ENCODE measurements at places on chromosomes 13 and 19.

GRCh38 chr19:33177417-33177979 lies 16.6 kb upstream of the LRP3 start:
- DNase-seq = peak; percentile 62

DNA sequence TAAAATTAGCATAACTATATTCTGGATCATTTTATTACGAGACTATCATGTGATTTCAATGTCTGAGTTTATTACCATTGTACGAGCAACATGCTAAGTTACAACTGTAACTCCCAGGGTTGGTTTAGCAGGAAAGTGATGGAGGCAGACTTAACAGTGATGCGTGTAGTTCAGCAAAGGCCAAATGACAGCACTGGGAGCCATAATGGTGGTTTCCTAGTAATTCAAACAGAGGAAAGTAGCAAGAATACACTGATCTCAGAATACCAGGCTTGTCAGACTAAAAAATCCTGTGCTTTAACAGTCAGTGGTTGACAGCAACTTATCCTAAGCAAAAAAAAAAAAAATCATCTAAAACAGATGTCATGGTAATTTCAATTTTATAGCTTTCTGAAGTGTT lies 229.6 kb downstream of the KLF12 start:
- no peak for DNase-seq

GRCh38 chr13:35475212-35475959 lies 1.1 kb downstream of the MAB21L1 start:
- DNase-seq = no peak

- DNase-seq = peak; percentile 66
Measured at GRCh38 chr19:41195675-41196497, 2.9 kb downstream of the CYP2S1 start.

DNA sequence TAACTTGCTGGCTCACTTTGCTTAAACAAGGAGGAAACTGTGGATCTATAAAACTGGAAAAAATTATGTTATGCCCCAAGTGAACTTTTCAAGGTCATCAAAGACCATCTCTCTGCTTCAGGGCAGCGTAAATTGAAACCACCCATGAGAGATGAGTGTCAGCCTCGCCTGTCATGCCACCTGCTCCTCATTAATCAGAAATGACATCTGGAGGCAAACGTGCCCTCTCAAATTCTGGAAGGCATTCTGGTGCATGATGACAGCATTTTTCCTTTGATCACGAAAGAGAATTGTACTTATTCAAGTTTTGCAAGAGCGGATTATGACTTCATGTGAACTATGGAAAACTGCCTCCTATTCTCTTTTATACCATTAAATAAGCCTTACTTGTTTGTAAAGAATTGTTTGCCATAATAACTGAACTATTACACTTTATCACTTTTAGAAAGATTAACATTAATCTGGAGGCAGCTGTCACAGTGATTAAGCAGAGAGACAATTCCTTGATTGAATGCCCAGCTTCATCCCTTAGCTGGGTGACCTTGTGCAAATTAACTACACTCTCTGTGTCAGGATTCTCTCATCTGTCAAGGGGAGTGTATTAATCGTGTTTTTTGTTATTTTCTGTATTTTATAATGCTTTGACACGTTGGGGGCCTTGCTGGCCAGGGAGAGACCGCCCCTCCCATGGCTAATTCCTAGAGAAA lies 17.0 kb upstream of the SACS start:
- no peak for DNase-seq

GRCh38 chr19:1248786-1249297 lies 459 bp downstream of the MIDN start:
- peak; percentile 70 for DNase-seq

DNA sequence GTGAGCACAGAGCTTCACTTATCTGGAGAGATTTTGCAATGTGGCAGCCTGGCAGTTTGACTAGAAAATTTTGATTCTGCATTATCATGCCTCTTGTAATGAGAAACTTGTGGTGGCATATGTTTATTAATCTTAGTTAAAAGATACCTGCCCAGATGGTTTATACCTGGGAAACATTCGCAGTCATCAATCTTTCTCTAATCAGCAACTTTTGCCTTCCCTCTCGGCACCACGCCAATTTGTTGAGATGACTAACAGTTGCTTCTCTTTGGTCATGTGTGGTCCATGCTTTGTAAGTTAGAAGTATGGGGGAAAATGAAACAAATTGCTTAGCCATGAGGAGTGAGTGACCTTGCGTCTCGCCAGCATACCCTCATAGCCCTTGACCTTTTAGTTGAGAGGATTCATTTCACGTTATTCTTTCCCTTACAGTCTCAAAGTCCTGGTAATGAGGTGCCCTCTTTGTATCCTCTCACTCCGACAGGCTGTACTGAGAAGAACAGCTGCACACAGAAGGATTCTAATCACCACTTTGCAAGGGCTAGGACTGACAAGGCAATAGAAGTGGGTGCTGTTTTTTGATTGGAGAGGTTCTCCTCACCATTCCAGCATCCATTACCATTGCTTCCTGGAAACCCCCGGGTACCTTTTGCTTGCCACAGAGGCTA lies 201.4 kb downstream of the OXGR1 start:
- no peak for DNase-seq

DNA sequence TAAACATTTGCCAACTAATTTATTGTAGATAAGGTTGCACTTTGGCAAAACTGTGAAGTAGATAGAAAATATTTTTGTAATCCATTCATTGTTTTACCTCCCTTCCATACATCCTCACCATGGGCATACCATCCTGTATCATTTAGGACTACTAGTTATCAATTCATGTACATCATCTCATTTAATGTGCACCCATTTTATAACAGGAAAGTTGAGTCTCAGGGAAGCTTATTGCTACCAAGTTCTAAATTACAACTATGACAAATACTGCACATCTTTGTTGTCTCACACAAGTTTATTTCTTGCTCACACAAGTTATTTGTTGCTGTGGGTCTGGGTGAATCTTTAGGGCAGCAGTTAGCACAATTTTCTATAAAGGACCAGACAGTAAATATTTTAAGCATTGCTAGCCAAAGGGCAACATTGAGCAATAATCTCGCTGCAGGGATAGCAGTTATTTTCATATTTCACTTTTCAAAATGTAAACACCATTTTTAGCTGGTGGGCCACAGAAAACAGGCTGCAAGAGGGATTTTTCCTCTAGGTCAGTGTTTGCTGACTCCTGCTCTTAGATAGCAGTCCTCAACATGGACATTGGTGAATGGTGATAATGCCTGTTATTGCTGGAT lies 276.5 kb downstream of the GPC6 start:
- no peak for DNase-seq

DNA sequence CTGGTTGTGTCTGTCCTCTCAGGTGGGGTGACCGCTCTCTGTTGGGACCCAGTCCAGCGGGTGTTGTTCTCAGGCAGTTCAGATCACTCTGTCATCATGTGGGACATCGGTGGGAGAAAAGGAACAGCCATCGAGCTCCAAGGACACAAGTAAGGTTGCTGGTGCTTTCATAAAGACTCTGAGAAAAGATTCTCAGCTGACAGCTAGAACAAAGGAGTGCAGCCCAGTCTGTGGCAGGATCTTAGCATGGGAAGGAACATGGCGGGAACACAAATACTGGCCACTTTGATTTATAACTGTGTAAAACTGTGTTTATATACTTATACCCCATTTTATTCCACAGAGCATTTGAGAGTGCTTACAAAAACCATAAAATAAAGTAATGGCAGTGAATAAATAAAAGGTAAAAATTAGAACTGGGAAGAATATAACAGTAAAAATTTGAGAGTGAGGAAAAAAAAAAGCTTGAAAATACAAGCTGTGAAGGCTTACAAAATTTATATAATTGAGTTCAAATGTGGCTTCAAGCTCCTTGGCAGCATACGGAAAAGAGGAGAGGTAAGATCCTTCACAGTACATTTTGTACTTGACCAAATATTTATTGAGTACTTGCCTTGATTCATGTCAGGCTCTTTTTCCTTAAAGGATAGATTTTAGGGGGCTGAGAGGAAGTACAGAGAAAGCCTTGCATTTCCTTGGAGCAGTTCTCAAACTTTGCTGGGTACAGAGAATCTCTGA lies 64.8 kb downstream of the DHRS12 start:
- no peak for DNase-seq

GRCh38 chr19:18606281-18607225 lies at the start of gene CRLF1:
CRLF1 (minus strand) TSS chr19:18606799; CDS start chr19:18606656, 143 bp downstream.
- no peak for DNase-seq

- DNase-seq = no peak
Measured at GRCh38 chr13:76684336-76684735, 201.9 kb downstream of the KCTD12 start.

DNA sequence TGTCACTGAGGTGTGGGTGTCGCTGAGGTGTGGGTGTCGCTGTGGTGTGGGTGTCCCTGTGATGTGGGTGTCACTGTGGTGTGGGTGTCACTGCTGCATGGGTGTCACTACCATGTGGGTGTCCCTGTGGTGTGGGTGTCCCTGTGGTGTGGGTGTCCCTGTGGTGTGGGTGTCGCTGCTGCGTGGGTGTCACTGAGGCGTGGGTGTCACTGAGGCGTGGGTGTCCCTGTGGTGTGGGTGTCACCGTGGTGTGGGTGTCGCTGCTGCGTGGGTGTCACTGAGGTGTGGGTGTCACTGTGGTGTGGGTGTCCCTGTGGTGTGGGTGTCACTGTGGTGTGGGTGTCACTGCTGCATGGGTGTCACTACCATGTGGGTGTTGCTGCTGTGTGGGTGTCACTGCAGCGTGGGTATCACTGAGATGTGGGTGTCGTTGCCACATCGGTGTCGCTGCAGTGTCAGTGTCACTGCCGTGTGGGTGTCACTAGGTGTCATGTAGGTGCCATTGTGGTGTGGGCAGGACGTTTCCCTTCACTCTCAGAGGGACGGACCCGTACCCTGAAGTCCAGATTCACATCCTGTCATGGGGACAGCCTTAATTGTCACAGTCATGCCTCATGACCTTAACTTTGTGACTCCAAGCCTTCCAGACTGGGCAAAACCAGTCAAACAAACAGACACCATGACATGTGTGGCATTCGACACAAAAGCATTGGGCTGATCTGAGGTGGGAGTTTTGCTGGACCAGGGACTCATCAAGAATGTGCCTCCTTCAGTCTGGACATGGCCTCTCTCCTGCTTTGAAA lies 12.7 kb upstream of the GAS6 start:
- no peak for DNase-seq

DNA sequence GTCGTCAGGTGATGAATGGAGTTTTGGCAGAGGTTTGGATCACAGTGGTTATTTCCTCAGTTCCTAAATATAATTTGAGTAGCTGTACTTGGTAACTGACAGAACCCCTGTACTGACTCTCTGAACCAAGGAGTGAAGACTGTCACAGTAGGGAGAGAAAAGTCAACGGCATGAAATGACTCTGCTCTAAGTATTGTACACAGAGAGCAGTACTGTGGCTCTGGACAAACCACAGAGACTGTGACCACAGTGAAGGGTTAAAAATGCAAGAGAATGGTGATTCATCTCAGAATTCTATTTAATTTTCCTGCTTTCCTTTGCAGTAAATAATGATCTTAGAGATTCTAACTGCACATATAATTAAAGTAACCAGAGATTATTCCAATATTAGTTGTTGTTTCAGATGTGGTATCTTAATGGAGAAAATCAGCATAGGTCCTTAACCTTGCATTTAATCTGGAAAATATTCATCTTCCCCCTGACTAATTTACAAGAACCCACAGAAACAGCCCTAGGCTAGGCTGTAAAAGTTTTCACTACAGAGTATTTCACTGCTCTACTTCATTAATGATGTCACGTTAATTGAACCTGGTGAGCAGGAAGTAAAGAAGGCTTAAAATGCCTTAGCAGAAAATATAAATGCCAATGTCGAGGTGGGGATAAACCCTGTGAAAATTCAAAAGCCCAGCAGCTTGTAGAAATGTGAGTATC lies 221.9 kb downstream of the LIG4 start:
- DNase-seq = no peak

DNA sequence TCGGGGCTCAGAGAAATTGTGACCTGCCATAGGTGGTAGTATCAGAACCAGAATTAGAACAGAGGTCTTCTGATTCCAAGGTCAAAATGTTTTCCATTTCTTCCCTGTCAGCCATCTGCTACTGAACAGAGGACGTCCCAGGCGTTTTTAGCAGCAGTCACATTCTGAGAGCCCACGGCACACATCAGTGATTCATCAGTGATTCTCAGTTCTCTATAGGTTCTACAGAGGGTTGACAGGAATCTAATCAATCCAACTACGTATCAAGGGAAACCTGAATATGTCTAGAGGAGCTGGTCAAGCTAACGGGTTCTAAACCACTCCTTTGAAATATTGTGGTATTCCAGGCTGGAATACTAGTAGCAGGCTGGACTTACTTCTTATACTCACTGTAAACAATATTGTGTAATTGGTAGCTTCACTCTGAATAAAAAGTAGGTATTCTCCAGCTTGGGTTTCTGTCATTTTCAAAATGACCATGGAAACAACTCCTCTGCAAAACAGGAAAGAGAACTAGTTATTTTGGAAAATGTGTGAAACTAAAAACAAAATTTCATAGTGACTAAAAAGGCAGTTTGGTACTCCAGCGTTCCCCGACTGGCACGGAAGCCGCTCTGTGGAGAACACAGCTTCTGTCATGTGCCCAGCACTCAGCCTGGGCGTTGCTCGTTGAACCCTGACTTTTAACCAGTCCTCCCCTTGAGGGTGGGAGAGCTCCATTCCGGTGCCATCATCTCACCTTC lies 43.2 kb downstream of the FLT3 start:
- peak; percentile 45 for DNase-seq

GRCh38 chr19:10669246-10669645 lies 15.1 kb downstream of the ILF3 start:
- DNase-seq = no peak

- peak; percentile 83 for DNase-seq
Measured at GRCh38 chr19:42465827-42466280, 23.1 kb upstream of the CXCL17 start.

GRCh38 chr13:113404723-113405471 lies 41.0 kb upstream of the GRTP1 start:
- no peak for DNase-seq

GRCh38 chr13:44212633-44213396 lies 160.8 kb upstream of the SERP2 start:
- DNase-seq = no peak

- DNase-seq = no peak
Measured at GRCh38 chr19:51022526-51022925, 3.0 kb upstream of the KLK10 start.

GRCh38 chr13:31790992-31791391 lies 51.7 kb downstream of the RXFP2 start:
- DNase-seq = no peak

GRCh38 chr13:45928843-45929242 lies 77.3 kb upstream of the SIAH3 start:
- no peak for DNase-seq
